ENCODE measurements at places on chromosomes 7 and 10.

GRCh38 chr7:140680886-140681285 is 8.1 kb downstream of the ADCK2 start:
- DNase-seq, result no peak

- DNase-seq, result no peak
Measured at GRCh38 chr7:28539289-28539981, 127.1 kb downstream of the CREB5 start.

GRCh38 chr7:5406957-5407945 is 16.4 kb downstream of the TNRC18 start:
- DNase-seq, result no peak

GRCh38 chr10:132172091-132173066 is 14.4 kb upstream of the DPYSL4 start:
- DNase-seq, result no peak

GRCh38 chr7:17696422-17696821 is 243.9 kb downstream of the SNX13 start:
- peak; percentile 15 for DNase-seq

DNA sequence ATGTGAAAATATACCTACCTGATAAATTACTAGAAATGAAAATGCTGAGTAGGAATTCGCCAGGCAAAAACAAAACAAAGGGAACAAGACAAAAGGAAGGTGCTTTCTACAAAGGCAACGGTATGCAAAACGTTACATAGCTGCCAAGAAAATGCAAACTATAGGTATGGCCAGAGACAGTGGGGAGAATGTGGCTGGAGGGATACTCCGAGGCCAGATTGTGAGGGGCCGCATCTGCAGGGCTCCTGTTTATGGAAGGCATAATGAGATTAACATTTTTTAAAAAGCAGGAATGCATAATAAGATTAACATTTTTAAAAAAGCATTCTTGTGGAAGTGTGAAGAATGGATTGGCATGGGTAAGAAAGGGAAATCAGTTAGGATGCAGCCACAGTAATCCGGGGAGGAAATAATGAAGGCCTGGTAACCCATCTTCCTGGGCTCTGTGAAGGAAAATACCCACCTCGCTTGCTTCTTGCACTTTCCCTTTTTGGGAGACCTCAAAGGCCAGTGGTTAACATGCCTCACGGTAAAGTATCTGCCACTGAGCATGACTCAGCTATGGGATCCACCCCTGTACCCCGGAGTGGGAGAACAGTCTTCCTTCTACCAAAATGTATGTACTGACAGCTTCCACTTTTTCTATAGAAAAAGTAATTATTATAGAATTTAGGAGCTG is 145.8 kb upstream of the LRRN3 start:
- DNase-seq, result no peak

- no peak for DNase-seq
Measured at GRCh38 chr10:15295537-15296325, 75.4 kb downstream of the FAM171A1 start.

DNA sequence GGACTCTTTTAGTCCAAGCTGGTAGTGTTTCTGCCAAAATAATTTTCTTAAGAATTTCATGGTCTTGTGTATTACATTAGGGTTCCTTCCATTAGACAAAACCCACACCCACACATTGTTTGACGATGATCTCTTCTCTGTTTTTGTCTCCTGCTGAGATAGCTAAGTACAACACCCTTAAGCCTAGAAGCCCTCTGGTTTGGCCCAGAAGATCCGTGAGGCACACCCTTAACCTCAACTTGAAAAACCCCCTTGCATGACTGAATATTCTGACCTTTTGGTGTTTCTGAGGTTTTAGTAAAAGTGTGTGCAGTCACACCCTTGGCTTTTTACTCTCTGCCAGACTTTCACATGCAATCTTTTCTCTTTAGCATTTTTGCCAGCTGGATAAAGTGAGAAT is 29.3 kb upstream of the ERCC6 start:
- DNase-seq, result no peak

GRCh38 chr10:77516575-77516974 is 121.0 kb downstream of the KCNMA1 start:
- no peak for DNase-seq

DNA sequence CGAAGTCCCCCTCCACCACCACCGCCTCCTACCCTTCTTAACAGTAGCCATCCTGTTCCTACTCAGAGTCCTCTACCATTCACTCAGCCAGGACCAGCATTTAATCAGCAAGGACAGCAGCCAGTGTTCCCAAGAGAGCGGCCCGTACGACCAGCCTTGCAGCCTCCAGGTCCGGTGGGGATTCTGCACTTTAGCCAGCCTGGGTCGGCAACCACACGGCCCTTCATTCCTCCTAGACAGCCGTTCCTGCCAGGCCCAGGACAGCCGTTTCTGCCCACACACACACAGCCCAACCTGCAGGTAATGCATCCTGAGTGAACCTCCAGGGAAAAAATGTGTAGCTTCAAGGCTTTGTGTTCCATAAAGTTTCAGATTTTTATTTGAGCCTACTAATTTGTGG is 74.2 kb downstream of the SHH start:
- no peak for DNase-seq

GRCh38 chr7:92835261-92835850 is 1.0 kb downstream of the CDK6 start:
- DNase-seq, result peak; percentile 19

DNA sequence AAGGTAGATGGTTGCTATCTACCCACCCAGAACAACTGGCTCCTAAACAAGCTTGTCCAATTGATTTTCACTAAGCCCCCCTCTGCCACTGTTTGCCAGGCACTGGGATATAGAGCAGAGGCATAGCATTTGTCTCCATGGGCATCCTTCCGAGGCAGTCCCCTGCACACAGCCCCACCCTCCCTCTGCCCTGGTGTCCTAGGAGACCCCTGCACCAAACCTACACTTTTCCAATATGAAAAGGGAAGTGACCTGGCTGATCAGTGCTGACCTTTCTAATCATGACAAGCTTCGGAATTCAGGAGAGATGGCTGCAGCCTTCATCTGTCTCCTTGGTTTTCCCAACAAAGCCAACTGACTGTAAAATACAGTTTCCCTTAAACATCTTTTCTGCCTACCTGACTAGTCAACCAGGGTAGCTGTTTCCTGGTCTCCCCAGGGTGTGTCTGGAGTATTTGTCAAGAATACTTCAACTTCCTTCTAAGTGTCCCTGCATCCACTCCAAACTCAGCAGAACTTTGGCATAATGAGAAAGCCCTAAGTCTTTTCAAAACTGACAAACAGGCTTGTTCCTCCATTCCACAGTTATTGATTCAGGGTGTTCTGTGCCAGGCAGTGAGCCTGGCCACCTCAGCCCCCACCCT is 7.6 kb upstream of the SLC18A3 start:
- DNase-seq, result no peak

GRCh38 chr7:32937344-32938174 is 19.7 kb upstream of the FKBP9 start:
- DNase-seq, result no peak

DNA sequence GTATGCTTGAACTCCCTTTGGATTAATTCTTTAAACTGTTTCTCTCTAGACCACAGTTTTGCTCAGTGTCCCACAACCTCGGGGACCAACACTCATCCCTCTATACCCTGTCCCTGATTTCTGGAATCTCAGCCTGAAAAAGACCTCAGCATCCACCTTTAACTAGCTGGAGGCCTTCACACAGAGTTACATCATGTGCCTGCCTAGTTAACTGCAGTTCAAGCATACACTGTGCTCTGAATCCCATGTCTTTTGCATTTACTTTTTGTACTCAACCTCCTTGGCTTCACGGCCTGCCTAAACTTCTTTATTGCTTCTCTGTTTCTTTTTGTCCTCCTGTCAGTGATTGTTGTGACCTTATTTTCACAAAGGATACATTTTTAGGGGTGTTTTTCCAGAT is 66.7 kb downstream of the PRKG1 start:
- no peak for DNase-seq

GRCh38 chr7:154987571-154987970 is 15.4 kb downstream of the PAXIP1 start:
- DNase-seq, result no peak

DNA sequence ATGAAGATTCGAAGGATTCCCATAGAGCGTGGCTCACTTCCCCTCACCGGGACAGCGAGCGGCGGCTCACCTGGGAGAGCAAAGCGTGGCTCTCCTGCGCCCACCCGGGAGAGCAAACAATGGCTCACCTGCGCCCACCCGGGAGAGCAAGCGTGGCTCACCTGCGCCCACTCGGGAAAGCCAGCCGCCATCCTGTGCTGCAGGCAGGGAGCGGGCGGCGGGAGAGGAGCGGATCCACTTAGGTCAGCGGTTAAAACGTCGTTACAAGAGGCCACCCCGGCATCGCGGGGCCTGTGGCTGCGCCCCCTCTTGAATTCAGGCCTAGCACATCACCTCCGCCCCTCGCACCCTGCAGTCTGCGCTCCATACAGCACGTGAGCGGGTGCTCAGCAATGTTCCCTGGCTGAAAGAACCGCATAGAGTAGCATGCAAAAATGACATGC is 461 bp upstream of the FIGNL1 start:
- no peak for DNase-seq

DNA sequence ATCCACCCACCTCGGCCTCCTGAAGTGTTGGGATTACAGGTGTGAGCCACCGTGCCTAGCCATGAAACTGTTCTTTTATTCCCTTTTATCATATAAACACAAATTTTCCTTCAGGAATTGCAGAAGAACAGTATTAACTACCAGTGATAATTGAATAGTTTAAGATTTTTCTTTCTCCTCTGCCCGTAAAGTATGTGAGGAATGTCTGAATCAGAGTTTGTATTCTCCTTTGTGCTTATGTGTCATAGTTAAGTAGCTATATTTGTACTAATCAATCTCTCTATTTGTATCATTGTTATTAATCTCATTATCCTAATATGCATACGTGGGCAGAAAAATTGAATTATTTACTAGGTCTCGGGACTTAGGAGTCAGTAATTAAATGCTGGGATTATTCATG is 83.6 kb downstream of the ZNF277 start:
- DNase-seq, result no peak

DNA sequence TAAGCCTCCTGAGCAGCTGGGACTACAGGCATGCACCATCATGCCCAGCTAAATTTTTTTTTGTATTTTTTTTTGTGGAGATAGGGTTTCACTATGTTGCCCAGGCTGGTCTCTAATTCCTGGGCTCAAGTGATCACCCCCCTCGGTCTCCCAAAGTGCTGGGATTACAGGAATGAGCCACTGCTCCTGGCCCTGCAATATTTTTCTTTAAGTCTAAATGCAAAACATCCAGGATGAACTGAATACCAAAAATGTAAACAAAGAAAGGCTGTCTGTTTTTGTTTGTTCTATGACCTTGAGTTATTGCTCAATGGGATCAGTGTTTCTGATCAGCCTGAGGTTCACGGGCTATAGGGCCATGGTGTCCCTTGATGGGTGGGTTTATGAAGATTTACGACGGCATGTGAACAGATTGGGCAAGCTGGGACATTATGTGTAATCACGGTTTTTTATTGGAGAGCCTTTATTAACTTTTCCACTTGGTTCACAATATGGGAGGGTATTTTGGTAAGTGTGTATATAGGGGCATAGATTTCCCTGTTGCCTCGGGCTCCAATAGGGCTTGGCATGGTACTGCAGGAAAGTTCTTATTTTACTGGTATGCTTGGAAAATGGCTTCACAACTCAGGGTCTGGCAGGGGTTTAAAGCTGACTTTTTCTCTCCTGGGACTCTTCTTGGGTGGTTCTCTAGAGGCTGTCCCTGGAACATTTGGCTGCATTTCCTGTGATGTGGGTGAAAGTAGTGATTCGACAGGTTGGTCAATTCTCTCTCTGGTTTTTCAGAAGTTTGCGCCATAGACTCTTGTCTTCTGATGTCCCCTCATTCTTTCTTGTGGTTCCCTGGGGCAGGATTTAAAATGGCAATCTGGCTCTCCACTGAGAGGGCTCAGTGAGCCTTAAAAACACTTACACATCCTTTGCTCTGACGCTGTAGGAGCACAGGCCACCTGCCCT is 41.6 kb downstream of the MRPS33 start:
- DNase-seq, result no peak

GRCh38 chr7:37336259-37336658 is 112.4 kb downstream of the ELMO1 start:
- DNase-seq, result peak; percentile 5

- no peak for DNase-seq
Measured at GRCh38 chr7:24970676-24971075, 9.3 kb downstream of the OSBPL3 start.

GRCh38 chr7:115274-115911 is 77.0 kb upstream of the FAM20C start:
- peak; percentile 65 for DNase-seq

DNA sequence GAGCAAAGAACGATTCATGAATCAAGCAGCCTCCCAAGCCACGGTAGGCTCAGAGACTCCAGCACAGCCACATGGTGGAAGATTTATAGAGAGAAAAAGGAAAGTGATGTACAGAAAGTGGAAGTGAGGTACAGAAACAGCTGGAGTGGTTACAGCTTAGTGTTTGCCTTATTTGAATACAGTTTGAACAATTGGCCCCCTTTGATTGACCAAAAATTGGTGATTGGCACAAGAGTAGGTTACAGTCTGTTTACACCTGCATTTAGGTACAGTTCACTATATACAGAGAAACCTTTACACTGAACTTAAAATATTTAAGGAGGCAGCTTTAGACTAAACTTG is 136.4 kb upstream of the ASAH2 start:
- no peak for DNase-seq

DNA sequence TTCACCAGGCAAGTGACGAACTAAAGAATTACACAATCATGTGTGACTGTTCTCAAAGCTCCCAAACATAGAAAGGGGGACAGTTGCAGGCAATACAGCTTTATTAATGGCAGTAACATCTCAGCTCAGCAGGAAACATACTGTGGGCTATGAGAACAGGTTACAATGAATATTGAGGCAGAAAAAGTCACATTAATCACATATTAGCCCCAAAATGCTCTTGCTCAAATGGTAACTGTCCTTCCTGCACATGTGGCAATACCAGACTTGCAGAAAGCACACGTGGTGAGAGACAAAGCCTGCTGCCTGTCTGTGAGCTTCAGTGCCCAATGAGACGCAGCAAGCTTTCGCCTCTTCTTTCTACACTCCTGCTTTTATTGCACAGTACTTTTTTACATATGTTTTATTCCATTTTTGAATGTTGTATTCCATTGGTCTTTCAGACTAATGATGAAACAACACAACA is 104.9 kb upstream of the ACBD5 start:
- no peak for DNase-seq

DNA sequence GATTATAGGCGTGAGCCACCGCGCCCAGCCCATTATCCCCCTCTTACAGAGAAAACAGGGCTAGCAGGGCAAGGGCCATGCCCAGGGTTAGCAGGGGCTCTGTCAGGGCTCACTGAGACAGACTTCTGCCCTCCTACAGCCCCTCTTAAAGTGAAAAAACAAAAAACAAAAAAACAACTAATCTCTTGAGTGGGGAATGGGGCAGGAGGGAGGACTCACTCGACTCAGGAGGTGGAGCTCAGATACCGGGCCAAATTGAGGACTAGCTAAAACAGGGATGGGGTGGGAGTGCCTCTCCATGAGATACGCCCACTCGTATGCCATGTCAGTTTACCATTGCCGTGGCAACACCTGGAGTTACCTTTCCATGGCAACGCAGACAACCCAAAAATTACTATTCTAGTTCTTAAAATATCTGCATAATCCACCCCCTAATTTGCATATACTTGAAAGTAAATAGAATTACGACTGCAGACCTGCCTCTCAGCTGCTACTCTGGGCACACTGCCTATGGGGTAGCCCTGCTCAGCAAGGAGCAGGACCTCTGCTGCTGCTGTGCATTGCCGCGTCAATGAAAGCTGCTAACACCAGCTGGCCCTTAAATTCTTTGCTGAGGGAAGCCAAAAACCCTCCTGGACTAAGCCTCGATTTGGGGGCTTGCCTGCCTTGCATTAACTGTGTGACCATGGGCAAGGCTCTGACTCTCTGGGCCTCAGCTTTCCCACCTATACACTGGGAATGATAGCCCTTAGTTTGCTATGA is 13.4 kb downstream of the SSC4D start:
- no peak for DNase-seq

GRCh38 chr10:26855186-26855585 is 5.6 kb downstream of the ABI1 start:
- no peak for DNase-seq
